ENCODE measurements at places on chromosomes 2 and 18.

GRCh38 chr2:177164131-177164530 lies 48.5 kb upstream of the HNRNPA3 start:
- DNase-seq, result no peak

DNA sequence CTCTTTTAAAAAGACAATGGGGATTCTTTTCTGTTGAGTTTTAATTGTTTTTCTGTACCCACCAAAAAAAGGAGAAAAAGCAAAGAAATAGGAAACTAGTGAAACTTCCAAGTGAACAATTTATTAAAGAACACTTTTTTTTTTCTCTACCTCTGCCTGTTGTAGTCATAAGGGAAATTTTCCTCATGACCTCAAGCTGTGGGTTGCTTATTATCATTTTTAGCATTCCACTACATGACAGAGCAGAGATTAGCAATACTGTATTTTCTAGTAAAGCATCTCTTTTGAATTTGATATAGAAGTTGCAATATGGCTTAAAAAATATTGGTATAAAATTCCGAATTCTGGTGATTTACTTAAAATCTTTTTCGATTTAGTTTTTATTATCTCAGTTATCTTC lies 87.9 kb upstream of the LRRTM1 start:
- DNase-seq, result no peak

GRCh38 chr2:3168230-3168891 lies 209.3 kb downstream of the EIPR1 start:
- no peak for DNase-seq

GRCh38 chr2:226136739-226137138 lies 662.9 kb downstream of the IRS1 start:
- DNase-seq, result no peak

GRCh38 chr2:24886126-24886501 lies 33.9 kb downstream of the ADCY3 start:
- no peak for DNase-seq
